ENCODE measurements at places on chromosomes 3 and 15.

DNA sequence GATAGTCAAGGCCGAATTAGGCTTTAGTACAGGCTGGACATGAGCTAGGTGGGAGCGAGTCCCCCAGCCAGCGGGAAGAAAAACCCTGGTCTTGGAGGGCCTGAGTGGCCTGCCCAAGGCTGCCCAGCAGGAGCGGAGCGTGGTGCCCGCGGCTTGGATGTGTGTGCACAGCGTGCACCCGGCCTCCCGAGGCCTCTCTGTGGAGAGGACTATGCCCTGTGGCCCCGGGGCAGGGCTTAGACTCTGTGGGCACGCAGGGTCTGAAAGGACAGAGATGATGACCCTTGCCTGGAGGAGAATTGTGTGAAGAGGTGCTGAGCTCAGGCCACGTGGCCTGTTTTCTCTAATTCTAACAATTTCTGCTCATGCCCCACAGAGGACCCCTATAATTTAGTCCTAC lies 124.6 kb upstream of the IQSEC1 start:
- no peak for DNase-seq

- no peak for DNase-seq
These were observed 26.2 kb upstream of the EPHB1 start for GRCh38 chr3:134768837-134769236.

- DNase-seq, result no peak
These were observed 620 bp upstream of the PYGO1 start for GRCh38 chr15:55588815-55589115.

DNA sequence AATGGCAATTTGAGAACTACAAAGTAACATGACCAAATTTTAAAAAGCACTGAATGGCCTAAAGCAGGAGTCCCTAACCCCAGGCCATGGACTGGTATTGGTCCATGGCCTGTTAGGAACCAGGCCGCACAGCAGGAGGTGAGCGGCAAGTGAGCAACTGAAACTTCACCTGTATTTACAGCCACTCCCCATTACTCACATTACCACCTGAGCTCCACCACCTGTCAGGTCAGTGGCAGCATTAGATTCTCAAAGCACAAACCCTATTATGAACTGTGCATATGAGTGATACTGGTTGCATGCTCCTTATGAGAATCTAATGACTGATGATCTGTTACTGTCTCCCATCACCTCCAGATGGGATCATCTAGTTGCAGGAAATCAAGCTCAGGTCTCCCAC lies 48.8 kb downstream of the SENP7 start:
- no peak for DNase-seq

DNA sequence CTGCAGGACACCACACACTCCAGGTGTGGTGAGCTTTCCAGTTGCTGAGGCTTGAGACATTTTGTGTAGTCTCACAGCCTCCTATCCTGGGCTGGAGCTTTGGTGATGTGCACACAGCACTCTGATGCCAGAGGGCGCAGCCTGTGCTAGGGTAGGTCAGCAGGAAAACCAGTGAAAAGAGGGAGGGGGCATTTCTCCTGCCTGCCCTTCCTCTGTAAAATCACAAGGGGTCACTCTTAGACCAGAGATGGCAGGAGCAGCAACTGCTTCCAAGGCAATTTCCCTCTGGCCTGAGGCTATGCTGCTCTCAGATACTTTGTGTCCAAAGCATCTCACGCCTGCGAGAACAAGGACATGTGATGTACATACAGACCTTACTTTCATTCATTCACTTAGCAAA lies 16.5 kb upstream of the MUSTN1 start:
- DNase-seq, result peak; percentile 77

GRCh38 chr15:48467801-48468200 lies 136.6 kb downstream of the DUT start:
- no peak for DNase-seq

- DNase-seq, result no peak
These were observed 333.5 kb downstream of the FOXP1 start for GRCh38 chr3:71250026-71250425.

DNA sequence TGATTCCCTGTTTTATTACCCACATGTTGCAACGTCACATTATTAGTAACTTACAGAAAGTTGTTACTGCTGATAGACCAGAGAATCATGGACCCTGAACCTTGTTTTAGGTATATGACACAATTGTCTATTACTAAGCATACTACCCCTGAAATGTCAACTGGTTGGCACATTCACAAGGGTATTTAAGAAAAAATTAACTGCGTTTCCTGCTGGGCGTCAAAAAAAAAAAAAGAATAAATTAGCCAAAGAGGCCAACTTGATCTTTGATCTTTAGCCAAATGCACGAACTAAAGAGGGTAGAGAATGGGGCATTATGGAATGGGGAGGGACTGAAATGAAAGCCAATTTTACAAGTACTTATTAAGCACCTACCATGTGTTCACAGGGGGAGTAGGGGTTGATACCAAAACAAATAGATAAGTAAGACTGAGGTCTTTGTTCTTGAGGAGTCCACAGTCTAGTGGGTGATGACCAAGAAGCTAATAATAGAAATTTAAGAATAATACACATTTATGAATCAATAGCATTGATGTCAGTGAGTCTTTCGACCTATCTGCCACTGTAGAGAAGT lies 17.8 kb upstream of the MUC13 start:
- DNase-seq, result no peak

DNA sequence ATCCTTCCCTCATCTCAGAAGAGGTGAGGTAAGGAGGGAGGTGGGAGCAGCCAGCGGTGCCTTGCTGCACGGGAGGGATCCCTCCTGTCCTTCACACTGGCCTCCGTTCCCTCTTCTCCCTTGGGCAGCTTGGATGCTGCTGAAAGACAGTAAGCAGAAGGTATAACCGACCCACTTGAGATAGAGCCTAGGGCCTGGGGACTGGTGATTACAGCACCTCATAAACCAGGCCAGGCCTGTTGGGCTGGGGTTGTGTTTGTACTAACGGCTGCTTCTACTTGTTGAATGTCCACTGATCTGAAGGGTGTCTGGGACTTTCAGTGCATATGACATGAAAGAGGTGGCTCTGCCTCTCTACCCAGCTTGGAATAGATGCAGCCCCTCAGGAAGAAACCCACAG lies 25.0 kb downstream of the SEMA6D start:
- DNase-seq, result no peak

DNA sequence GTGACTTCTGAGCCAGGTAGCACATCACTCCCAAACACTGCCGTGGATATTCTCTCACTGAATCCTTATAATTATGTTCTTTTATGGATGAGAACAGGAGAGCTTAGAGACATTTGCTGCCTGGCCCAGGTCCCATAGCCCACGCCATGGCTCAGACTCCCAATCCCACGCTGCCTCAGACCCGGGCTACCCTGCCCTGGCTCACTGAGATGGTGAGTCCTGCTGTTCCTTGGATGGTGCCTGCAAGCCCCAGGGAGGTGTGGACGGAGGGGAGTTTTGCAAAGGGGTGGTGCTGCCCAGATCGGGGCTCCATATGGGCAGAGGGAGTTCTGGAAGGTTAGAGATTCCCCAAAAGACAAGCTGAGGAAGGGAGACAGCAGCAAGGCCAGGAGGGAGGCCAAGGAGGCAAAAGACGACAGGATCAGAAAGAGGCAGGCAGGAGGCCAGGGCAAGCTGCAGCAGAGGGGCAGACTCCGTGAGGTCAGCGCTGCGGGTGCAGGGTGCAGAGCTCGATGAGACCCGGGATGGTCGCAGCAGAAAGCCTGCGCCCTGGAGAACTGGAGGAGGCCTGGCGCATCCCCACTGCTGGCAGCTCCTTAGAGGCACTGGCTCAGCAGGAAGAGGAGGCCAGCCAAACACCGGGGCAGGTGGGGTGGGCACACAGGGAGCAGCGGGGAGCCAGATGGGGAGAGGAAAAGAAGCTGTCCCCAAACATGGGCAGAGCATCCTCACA lies 95.7 kb upstream of the ALDH1A3 start:
- DNase-seq, result no peak

GRCh38 chr3:154180836-154181691 lies 59.9 kb downstream of the ARHGEF26 start:
- no peak for DNase-seq

- no peak for DNase-seq
These were observed 5.2 kb upstream of the SPINK8 start for GRCh38 chr3:48338635-48339034.

DNA sequence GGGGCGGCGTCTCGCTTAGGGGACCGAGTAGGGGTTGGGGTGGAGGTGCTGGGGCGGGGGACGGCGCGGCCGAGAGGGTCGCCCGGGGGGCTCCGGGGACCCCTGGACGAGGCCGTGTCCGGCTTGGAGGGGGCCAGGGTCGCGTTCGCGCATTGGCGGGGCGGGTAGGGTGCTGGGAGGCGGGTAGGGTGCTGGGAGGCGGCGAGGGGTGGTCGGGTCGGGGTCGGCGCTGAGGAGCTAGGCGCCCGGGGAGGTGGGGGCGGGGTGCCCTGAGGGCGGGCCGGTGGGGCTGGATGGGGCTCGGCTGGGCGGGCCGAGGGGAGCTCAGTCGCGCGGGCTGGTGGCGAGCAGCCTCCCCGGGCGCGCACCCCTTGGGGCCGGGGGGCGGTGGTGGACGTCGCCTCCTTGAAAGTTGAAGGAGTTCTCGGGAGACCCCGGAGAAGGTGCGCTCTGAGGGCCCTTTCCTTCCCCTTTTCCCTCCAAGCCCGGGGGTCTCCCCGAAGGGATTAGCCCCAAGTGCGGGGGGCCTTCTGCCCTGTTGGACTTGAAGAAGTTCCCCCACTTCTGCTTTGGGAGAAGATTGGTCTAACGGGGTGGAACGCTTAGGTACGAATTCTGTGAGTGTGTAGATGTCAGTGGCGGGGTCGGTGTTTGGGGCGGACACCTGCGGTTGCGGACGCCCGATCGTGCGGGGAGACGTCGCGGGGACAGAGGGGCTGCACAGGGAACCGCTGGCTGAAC lies 543 bp downstream of the MEF2A start:
- no peak for DNase-seq

DNA sequence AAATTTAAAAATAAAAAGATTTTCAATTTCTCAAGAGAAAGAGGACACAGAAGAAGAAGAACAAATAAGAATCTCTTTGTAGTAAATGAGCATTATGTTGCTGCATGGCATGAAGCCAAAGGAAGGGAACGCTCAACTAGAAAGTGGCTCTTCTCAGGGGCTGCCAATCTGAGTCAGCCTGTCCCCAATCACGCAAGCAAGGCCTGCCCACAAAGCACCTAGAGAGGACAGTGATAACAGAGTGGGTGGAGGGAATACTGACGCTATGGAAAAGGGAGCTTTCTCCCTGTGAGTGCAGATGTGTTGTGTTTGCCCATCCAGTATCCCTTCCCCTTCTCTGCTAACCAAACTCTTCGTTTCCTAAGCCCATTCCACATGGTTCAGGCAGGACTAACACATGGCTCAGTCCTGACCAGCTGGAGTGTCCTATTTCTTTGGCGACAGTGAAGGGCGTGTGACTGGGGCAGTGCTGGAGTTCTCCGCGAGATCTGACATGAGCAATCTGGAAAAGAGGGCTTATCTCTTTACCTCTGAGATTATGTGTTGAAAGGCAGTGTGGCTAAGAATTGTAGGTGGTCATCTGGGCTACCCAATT lies 14.2 kb downstream of the FBN1 start:
- DNase-seq, result no peak

- no peak for DNase-seq
These were observed 334.0 kb upstream of the MCTP2 start for GRCh38 chr15:93897377-93897776.

- no peak for DNase-seq
These were observed at the start of gene DLL4 for GRCh38 chr15:40928821-40929659. Gene DLL4 (plus strand): TSS chr15:40929340. CDS start chr15:40929669, 329 bp downstream.

DNA sequence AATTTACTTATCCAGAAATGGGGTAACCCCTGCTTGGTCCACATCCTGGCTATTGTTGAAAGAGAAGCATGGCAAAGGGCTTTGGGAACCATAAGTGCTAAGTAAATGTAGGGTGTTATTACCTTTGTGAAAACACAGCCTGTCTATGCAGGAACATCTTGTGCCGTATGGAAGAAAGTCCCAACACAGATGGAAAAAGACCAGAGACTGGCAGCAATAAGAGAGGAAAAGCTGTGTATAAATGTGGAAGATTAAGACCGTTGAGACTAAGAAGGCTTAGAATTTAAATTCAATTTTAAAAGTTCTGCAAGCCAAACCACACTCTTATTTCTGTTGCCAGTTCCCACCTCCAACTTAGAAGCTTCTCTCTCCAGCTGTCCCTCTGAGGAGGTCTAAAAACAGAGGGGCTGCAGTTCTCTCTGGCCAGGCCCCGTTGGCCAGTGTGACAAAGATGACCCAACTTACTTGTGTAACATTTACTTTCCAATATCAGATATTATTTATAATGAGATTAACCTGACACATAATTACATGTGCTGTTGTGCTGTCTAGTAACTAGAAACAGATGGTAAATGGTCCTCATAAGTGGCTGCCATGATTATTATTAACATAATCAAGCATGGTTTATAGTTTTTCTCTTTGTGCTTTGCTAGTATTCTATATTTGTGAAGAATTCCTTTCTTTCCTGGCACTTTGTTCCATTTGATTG lies 7.0 kb downstream of the MINDY4B start:
- DNase-seq, result no peak

GRCh38 chr3:72753495-72753894 lies 94.8 kb downstream of the SHQ1 start:
- DNase-seq, result no peak

- DNase-seq, result no peak
These were observed 76.0 kb upstream of the DCBLD2 start for GRCh38 chr3:98977520-98977919.

DNA sequence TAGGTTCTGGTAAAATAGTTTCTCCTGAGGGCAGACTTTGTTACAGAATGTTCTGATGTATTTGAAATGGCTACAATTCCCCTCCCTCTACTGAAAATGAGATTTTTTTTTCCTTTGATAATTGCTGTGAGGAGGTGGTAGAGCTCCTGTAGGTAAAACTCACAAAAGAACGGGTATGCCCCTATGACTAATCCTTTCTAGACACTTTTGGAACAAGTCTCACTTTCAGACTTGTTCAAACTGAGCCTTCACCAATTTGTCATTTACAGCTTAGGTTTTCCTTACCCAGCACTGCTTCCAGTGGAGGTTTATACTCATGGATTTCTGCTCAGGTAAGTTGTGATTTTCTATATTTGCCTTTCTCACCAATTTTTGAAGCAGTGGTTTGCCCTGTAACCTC lies 115.6 kb downstream of the NLGN1 start:
- DNase-seq, result no peak

DNA sequence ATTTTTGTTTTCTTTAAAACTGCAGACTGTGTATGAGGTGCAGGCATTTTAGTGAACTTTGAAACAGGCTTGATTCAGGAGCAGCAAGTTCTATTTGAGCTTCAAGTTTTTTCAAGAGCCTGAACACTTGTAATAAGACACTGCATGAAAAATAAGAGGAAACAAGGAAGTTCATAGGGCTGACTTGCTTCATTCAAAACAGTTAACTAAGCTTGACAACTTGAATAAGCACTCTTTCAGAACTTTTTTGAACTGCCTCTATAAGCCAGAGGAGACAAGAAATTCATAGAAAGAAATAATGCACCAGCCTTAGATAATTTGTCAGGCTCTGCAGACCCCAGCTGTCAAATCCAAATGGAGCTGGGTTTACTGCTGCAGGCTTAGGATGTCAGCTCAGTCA lies 130.2 kb downstream of the SSR3 start:
- DNase-seq, result no peak

GRCh38 chr3:121665488-121665887 lies 4.8 kb upstream of the HCLS1 start:
- no peak for DNase-seq
